ENCODE measurements at places on chromosomes 6 and 20.

- DNase-seq = no peak
Measured at GRCh38 chr20:32330555-32330897, 27.6 kb upstream of the ASXL1 start.

- DNase-seq = no peak
Measured at GRCh38 chr6:123635567-123635966, 1.2 kb downstream of the TRDN start.

- no peak for DNase-seq
Measured at GRCh38 chr6:76768556-76768955, 694.7 kb downstream of the HTR1B start.

DNA sequence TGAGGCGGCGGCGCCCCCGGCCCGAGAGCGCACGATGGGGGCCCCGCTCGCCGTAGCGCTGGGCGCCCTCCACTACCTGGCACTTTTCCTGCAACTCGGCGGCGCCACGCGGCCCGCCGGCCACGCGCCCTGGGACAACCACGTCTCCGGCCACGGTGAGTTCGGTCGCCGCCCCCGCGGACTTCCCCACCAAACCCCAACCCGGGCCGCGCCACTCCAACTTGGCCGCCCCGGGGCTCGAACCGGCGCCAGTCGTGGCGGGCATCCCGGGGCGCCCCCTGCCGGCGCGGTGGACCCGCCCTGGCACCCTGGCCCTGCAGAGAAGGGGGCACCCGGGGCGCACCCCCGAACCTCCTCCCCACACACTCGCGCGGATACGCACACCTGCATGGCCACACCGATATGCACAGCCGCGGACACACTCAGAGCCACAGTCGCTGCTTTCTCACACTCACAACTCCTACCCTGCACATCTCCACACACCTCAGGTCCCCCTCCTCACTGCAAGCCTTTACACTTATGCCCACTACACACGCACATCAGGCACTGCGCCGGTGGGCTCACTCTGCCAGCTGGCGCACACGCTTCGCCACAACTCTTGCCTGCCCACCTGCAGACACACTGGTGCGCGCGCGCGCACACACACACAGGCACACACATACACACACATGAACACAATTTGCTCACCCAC is 535 bp downstream of the VSTM2L start:
- no peak for DNase-seq

DNA sequence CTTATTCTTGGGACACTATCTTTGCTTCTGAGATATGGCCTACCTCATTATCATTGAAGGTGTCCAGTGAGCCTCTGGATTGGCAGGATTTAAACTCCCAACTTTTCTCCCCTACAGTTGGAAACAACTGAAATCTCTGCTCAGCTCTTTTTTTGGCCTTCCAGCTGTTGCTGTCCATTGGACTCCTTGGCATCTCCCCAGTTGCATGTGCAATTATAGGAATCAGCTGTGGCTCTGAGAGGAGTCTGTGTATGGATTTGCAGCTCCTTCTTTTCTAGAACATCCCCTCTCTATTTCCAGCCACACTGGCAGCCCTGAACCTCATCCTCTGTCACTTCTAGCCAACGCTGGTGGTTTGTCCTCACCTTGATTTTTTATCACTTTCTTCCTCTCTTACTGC is 21.2 kb downstream of the RAB22A start:
- DNase-seq = no peak

DNA sequence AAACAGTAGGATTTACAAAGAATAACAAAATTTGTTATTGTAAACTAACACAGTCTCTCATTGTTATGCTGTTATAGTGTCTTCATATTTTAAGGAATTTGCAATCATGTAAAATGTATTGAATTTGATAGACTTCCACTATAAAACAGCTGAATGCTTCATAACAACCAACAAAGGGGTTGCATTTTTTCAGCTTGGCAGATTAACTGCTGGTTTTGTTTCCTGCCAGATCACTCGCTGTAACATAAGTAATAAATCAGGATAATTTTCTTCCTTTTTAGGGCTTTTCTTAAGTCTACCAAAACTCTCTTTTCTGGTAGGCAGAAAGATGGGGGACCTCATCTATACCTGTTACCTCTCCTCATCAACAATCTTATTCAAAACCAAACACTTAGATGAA is 169.8 kb downstream of the SAMD5 start:
- no peak for DNase-seq

DNA sequence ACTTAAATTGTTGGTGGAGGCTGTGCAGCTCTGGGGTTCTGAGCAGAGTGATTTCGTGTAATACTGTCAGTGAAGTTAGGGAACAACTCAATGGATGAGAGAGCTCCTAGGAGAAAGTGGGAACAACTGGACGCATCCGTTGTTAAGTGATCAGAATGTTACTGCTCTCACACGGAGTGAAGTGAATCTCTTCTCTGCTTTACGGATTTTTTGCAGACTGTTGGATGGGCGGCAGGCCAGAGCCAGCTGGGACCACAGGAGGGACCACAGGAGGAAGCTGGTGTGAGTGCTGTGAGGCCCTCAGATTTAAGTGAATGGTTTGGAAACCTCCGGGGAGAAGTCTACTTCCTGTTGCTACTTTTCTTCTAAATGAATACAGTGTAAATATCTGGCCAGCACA is 23.7 kb upstream of the PPP1R14C start:
- DNase-seq = no peak

DNA sequence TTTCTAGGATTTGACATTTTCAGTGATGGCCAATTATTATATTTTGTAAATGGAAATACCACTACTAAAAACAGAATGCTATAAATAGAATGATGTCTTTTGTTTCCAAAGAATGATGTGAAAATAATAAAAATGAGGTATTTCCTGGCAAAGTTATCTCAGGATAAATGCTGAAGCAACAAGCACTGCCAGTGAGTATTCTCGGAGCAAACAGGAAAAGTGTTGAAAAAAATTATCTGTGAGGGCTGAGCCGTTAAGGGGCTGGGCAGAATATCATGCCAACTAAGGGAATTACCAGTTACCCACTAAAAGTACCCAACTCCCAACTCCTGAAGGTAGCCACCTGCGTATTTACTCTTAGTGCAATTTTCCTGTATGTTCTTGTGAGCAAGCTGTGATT is 23.6 kb upstream of the SCAF8 start:
- DNase-seq = no peak

DNA sequence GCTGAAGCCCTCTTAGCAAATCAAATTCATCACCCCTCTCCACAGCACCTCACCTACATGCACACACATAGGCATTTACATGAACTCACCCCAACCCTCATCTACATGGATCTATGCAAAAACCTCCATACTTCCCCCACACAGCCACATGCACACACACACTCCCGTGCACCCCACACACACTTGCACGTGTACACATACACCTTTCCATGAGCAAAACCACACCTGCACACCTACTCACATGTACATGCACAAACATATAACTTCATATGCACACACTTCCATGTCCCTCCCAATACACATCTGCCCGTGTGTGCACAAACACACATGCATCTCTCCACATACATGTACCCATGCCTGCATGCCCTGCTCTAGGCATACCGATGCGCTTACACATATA is 23.3 kb downstream of the CST5 start:
- DNase-seq = no peak

- DNase-seq = no peak
Measured at GRCh38 chr20:50335105-50335504, 144.5 kb downstream of the CEBPB start.

Measured in stimulated activated CD4-positive, alpha-beta T cell treated with anti-CD3 and anti-CD28 coated beads, Interleukin-12 subunit alpha, Interleukin-12 subunit beta, amount 100 ng/mL, for 48 hours (primary cell).